AG08396 (cell line): ENCODE measurements at places on chromosomes 6 and 20.

GRCh38 chr20:12570371-12570770 lies 438.4 kb upstream of the SPTLC3 start:
- no peak for DNase-seq

DNA sequence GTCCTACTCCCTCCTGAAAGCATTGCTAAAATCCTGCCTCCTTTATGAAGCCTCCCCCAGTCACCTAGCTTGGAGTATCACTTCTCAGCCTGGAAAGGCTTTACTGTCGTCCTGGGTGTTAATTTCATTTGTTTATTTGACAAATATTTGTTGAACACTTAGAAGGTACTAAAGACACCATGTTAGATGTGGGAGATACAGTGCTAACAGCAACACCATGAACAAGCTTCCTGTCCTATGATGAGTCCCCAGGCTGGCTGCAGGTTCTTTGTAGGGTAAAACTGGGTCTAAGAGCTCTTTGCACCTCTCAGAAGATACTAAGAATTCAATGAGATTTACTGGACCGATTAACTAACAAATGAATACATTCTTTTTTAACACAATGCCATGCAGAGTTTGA lies 109.2 kb upstream of the TMEM170B start:
- DNase-seq: no peak

DNA sequence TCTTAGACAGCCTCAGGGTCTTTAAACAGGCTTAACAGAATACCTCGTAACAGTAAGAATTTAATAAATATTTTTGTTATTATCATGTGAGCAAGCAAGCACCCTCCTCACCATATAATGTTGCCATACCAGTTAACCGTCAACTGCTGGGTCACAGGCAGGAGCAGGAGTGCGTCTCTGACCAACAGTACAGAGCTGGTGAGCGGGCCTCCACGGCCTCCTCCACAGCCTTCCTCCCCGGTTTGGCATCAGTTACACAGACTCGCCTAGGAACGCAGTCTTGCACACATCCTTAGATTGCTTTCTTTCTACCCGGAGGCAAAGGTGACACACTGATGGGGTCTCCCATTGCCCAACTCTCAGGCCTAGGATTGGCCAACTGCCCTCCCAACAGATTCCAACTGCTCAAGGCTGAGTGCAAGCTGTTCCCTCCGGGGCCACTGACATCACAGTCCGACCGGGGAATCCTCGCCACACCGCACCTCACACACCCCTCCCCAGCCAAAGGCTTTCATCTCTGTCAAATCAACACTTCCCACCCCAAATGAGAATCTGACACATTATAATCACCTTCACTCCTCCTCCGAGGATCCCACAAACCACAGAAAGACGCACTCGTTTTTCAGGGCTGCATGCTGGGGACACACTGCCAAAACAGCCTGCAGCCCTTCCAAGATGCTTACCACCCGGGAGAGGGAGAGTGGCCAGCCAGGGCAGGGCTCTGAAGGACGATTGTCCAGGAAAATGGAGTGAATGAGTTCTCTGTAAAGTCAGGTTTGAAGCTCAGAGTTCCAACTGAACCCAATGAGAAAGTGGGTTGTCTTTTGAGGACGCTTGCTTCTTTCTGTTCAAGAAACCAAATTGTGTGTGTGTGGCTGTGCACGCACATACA lies 63.2 kb downstream of the PDE10A start:
- no peak for DNase-seq

GRCh38 chr6:91442342-91442741 lies 855.5 kb upstream of the MAP3K7 start:
- no peak for DNase-seq

- DNase-seq: no peak
These were observed 70.6 kb downstream of the ATXN1 start for GRCh38 chr6:16690608-16691142.

GRCh38 chr6:167266830-167267555 lies 24.1 kb upstream of the UNC93A start:
- DNase-seq: no peak

DNA sequence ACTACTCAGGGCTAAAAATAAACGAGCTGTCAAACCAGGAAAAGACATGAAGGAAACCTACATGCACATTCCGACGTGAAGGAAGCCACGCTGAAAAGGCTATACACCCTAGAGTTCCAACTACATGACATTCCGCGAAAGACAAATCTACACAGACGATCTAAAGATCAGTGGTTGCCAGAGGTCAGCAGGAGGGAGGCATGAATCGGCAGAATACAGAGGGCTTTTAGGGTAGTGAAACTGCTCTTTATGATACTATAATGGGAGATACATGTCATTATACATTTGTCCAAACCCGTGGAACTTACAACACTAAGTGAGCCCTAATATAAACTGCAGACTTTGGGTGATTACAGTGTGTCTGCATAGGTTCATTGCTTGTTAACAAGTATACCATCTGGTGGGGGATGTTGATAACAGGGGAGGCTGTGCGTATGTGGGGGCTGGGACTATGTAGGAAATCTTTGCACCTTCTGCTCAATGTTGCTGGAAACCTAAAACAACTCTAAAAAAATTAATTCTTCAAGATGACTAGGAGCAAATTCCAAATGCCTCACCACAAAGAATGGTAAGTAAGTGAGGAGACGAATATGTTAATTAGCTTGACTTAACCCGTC lies 132.2 kb upstream of the CDH4 start:
- no peak for DNase-seq

DNA sequence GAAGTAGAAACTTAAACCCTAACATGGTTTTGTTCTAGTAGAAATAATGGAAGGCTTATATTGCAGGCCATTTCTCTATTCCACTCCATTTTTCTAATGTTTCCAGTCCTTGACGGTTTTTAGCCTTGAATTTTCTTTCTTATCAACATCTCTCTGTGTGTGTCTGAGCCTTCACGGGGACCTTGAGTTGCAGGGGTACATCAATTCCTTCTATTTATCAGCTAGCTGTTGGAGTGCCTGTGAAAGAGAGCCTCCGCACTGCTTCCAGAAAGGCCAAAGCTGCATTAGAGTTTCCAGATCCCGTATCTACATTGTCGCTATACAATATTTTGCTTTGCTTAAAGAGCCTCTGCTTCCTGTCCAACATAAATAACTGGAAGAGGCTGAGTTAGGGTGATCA lies 5.4 kb upstream of the HSF2 start:
- DNase-seq: no peak

- DNase-seq: no peak
These were observed 21.8 kb upstream of the PCMTD2 start for GRCh38 chr20:64233725-64234124.

DNA sequence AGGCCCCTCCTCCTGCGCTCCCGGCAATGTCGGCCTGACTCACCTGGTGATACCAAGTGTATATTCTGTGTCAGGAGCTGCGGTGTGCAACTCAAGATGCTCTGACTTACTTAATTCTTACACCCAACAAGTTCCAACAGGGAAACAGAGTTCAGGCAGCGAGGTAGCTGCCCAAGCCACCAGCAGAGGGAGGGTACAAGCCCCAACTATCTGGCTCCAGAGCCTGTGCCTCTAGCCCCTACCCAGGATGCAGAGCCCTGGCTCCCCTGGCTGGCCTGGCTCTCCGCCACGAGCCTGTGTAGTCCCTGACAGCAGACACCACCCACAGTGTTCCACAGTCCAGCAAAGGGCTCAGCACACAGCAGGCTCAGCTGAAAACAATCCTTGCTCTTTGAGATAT lies 34.9 kb downstream of the C20orf203 start:
- DNase-seq: no peak

DNA sequence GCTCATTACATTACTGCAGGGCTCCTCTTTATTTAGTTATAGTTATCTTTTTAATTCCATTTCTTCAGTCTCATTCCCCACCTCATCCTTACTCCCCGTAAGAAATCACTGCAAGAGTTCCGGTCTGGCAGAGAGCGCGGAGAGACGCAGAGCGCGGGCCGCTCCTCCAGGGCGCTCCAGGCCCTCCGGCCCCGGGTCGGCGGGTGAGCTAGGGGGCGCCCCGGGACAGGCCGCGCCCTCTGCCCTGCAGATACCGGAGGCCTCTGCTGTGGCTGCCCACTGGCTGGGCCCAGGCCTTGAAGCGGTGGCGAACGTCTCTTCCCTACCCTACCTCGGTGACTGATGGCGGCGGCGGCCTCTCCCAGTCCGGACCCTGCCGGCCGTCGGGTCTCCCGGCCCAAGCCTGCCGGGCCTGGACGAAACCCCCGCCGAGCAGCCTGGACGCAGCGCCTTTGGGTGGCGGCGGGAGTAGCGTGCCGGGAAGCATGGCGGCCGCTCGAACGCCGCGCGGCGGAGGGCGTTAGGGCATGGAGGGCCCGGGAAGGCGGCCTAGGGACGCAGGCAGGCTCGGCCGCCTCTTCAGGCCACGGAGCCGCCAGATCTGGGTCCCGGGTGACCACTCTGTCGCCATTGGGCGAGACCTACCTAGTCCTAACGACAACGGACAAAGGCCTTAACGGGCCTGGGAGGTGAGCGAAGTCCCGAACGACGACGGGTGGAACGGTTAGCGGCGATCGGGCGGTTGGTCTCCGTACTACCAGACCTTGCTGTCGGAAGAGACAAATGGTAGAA lies 16.4 kb upstream of the HMGN4 start:
- DNase-seq: peak; percentile 81

DNA sequence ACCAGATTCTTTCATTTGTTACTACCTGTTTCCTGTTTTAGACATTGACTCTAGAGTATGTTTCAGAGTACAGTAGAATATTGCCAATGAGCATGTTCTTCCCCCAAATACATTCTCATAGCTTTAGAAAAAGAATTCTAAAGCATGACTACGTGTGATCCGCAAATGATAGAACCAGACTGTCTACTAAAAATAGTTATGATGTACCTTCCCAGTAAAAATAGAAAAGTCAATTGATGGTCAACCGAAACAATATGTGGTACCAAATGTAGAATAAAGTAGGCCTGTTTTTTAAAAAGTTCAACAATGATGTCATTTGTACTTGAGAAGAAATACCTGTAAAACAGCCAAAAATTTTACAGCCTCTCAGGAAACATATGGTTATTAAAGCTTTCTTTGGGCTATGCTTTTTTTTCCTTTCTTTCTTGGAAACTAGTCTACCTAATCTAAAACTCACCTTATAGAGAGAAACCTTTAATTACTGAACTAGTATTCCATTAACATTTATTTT lies 130.1 kb upstream of the MTHFD1L start:
- no peak for DNase-seq

- peak; percentile 53 for DNase-seq
These were observed 11.4 kb upstream of the MMS22L start for GRCh38 chr6:97294451-97294850.

GRCh38 chr20:3434232-3434631 lies 26.8 kb upstream of the DNAAF9 start:
- no peak for DNase-seq

DNA sequence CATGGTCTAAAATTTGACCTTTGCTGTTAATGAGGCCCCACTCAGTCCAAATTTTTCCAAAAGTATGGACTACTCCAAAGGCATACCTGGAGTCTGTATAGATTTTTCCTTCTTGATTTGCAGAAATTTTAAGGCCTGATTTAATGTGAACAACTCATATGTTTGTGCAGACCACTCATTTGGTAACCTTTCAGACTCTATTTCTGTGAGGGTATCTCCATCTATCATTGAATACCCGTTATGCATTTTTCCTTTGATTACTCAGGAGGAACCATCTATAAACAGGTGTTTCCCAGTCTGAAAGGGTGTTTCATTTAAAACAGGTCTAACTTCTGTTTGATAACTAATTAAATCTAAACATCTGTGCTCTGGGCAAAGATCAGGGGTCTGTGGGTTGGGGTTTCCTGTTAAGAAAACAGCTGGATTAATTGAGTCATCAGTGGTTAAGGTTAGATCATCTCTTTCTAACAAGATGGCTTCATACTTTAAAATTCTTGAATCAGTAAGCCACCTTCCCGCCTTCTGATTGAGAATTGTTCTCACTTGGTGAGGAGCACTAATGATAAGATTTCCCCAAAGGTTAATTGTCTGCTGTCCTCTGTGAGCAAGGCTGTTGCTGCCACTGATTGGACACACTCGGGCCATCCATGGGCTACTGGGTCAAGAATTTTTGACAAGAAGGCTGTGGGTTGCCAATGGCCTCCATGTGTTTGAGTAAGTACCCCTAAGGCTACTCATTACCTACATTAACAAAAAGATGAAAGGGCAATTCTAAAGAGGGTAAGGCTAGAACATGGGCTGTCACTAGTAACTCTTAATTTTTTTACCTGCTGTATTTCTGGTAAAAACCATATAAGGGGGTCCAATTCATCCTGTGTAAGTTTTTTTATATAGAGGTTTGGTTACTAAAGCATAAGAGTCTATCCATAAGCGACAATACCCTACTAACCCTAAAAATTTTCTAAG lies 24.1 kb downstream of the HLA-B start:
- DNase-seq: no peak

- no peak for DNase-seq
These were observed 187.3 kb downstream of the GPX5 start for GRCh38 chr6:28712982-28713381.

DNA sequence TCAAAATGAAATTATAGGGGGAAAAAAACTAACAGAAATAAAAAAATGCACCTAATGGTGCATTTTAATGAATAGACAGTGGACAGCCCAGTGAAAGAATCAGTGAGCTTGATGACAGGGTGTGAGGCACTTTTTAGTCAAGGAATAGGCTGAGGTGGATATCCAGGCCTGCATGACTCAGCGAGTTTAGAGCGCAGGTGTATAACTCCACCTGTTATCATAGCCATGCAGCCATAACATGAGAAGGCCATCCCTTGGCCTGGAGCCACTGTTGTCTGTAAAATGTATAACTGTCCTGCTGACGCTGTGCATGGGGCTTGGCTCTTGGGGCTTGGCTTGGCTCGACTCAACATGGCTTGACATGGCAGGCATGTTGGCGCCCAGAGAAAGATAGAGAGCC lies 331.5 kb upstream of the NOX3 start:
- no peak for DNase-seq

DNA sequence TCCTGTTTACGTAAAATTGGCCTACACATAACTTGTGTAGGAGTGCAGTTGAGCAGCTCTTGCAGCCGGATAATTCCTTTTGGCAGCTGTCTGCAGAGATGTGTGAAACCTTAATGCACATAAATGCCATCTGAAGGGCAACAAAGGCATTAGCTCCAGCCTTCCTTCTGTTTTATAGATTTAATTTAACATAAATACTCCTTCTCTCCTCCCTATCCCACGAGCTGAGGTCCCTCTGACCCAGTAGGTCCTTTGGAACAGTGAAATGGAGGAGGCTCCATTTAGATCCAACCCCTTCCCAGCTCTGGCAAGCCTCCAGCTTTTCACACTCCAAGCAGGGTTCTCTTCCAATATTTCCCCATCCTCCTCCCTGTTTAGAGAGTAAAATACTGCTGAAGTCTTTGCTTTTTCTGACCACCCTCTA lies 6.5 kb downstream of the PLEKHG1 start:
- DNase-seq: no peak

DNA sequence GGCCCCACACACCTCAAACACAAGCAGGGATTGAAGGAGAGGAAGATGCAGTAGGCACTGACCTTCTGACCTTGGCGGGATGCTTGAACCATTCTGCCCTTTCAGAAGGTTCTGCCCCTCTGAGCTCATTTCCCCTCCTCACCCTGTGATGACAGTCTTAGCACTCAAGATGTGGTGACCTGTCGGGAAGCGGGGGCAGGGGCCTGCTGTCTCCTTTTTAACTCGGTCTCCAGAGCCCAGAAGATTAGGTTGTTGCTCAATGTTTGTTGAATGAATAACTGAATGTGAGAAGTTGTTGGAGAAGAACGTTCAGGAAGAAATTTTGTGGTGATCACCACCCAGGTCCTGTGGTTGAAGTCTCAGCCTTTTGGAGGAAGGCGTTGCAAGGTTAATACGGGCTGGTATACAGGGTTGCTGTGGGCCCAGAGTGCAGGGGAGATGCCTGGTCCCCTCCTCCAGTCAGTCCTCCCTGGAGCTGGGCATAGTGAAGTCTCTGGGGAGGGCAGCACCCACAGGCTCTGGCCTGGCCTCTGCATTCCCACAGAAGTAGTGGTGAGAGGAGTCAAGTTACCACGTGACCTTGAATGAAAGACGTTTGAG lies 49.7 kb upstream of the FUCA2 start:
- DNase-seq: no peak
